Endothelial cell of coronary artery (primary cell): ENCODE measurements at places on chromosomes 4 and X. TPM values are rescaled to one million over a fixed set of nuclear protein-coding genes. Genes with fewer than 3 reads are reported as not detected.

STATH gene
- not detected in 2 replicates for total RNA-seq

FAM47E gene
- 0.18 and 0.28 TPM in 2 replicates for total RNA-seq

AMOT gene
- 1.7 and 2.4 TPM in 2 replicates for total RNA-seq

IL3RA gene
- total RNA-seq = 9.4 and 13.1 TPM in 2 replicates

CYBB gene
- total RNA-seq = not detected in 2 replicates

TRIM60 gene
- total RNA-seq = not detected in 2 replicates

ARMCX6 gene
- 25.0 and 34.4 TPM in 2 replicates for total RNA-seq

ADGRG4 gene
- total RNA-seq = under 0.01 TPM in 1 of 2 replicates, not detected in the other

AMTN gene
- 0.09 TPM in 1 of 2 replicates, not detected in the other for total RNA-seq

MAGEB10 gene
- total RNA-seq = not detected in 2 replicates

DRP2 gene
- 0.18 and 0.47 TPM in 2 replicates for total RNA-seq

NPY2R gene
- not detected in 2 replicates for total RNA-seq

F8 gene
- total RNA-seq = 0.56 and 0.81 TPM in 2 replicates

BDH2 gene
- 34.9 and 39.2 TPM in 2 replicates for total RNA-seq

FOXO4 gene
- 4.5 and 5.3 TPM in 2 replicates for total RNA-seq

FREM3 gene
- under 0.01 TPM in 1 of 2 replicates, not detected in the other for total RNA-seq

CDX4 gene
- not detected in 2 replicates for total RNA-seq

CCNB3 gene
- total RNA-seq = 0.27 and 0.56 TPM in 2 replicates

GUCY1A1 gene
- 0.27 and 0.56 TPM in 2 replicates for total RNA-seq

SERPINA7 gene
- total RNA-seq = not detected in 2 replicates

CXorf65 gene
- not detected in 2 replicates for total RNA-seq

ASB5 gene
- 0.28 TPM in 1 of 2 replicates, not detected in the other for total RNA-seq

EMCN gene
- 22.8 and 40.8 TPM in 2 replicates for total RNA-seq

FAM50A gene
- 83.4 and 111 TPM in 2 replicates for total RNA-seq

FOXP3 gene
- not detected in 2 replicates for total RNA-seq

NDST3 gene
- not detected in 2 replicates for total RNA-seq

TECRL gene
- not detected in 2 replicates for total RNA-seq

MAGEA8 gene
- not detected in 2 replicates for total RNA-seq

KLB gene
- under 0.01 TPM in 1 of 2 replicates, not detected in the other for total RNA-seq

GYPA gene
- not detected in 2 replicates for total RNA-seq
